Suppressor macrophage treated with lipopolysaccharide for 4 hours (primary cell): ENCODE measurements at places on chromosomes 7 and 10.

- DNase-seq: peak; percentile 86
These were observed 91.1 kb downstream of the CH25H start for GRCh38 chr10:89115876-89116627.

- no peak for DNase-seq
These were observed 56.0 kb downstream of the PTPRN2 start for GRCh38 chr7:158531661-158532060.

GRCh38 chr10:75565286-75566251, 134.1 kb downstream of the LRMDA start:
- no peak for DNase-seq

DNA sequence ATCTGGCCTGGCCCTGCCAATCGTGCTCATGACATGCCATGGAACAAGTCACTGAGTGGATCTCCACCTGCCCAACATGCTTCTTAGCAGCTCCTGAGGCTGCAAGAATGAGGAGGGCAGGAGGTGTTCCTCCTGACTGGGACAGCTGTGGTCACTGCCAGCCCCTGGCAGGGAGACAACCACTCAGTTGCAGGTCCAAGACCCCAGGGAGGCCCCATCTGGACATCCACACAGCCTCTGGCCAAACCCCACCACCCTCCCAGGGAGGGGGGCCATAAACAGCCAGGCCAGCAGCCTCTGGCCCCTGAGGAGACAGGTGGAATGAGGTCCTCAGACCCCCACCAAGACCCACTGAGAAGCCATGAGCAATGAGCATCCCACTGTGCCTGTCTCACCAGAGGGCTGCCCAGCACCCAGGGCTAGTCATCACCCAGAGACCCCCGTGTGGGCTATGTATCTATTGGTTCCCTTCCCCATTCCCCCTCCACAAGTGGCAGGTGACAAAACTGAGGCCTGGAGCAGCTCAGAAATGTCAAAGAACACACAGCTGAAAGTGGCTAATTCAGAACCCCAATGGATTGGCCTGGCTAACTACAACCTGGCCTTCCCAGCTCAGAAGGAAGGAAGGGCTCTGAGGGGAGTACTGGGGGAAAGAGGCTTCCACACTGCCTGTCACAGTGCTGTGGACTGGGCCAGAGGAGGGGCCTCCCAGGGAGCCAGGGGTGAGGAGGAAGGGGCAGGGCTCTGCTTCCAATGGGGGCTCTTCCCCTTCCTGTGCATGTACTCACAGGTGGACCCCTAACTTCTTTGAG, 3.0 kb downstream of the GPRIN2 start:
- no peak for DNase-seq

- DNase-seq: peak; percentile 62
These were observed 1.9 kb downstream of the TSPAN33 start for GRCh38 chr7:129146237-129146979.

- DNase-seq: peak; percentile 89
These were observed 10.9 kb downstream of the C10orf71 start for GRCh38 chr10:49309691-49310411.
